ENCODE measurements at places on chromosomes 3 and 15.

- no peak for DNase-seq
Observed at GRCh38 chr3:141112686-141113297, 61.6 kb downstream of the SPSB4 start.

GRCh38 chr3:43497905-43498365, 123.9 kb downstream of the ANO10 start:
- no peak for DNase-seq

GRCh38 chr15:60525341-60526039, 46.5 kb upstream of the ICE2 start:
- no peak for DNase-seq

DNA sequence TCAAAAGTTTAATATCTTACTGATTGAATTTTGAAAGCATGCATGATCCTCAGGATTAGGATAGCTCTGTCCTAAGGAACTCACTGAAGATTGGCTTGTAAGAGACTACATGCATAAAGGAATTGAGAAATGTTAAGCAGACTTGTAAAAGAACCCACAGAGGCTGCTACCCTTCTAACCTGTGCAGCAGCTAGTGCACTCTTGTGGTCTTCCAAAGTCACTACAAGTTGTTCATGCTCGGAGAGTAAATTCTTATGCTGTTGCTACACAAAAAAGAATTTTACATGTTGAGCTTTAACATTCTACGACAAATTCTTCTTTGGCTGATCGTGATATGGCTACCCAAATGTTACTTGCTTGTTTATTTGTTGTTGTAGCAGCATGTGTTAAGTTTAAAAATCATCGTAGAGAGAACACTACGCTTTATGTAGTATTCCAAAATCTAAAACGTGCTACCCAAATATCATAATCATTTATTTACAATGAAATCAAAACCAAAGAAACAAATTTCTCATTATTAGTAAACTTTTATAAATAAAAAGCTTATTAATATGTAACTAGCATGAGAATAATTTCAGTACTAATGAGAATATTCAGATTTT, 55.0 kb downstream of the GOLIM4 start:
- no peak for DNase-seq

GRCh38 chr3:112984485-112984884, 6.3 kb upstream of the GTPBP8 start:
- DNase-seq = no peak

DNA sequence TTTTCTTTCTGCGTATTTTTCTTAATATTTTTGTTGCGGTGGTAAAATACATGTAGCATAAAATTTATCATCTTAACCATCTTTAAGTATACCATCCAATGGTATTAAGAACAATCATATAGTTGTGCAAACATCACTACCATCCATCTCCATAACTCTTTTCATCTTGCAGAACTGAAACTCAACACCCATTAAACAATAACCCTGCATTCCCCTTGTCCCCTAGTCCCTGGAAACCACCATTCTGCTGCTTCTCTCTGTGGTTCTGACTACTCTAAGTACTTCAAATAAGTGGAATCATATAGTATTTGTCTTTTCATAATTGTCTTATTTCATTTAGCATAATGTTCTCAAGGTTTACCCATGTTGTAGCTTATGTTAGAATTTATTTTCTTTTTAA, 67.3 kb upstream of the EOMES start:
- DNase-seq = no peak

GRCh38 chr3:170204023-170204472, 18.2 kb upstream of the PRKCI start:
- DNase-seq = no peak

DNA sequence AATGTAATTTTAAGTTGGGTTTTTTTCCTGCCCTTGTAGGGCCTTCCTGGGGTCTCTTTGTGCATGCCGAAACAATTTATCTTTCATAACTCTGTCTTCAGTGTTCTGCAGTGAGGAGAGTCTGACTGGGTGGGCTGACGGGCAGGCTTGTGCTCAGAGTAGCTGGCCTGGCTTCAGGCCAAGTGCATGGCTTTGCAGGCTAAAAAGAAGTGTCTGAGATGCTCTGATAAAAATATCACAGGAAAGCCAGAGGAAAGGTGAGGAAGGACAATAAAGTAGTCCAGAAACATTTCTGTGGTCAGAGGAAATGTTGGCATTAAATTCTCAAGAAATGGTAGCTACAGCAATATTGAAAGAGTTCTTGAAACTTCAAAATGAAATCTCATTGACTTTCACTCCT, 25.5 kb downstream of the ST3GAL6 start:
- no peak for DNase-seq

- no peak for DNase-seq
Observed at GRCh38 chr3:32822609-32823498, 5.1 kb downstream of the TRIM71 start.

DNA sequence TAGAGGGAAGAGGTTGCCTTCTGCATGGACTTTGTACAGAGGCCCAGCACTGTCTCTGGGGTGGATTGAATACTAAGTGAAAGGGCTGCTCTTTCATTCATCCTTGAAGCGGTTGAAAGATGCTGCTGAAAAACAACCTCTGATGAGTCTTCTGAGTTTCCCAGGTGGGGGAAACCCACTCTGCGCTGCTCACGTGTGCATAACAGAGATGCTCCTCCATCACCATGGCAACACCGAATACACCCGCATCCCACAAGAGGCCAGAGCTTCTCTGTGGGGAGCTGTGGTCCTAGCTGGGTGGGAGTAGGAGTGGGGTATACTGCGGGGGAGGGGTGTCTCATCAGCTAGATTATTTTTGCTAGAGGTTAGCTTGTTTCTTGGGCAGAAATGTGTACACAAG, 6.1 kb upstream of the SYN2 start:
- DNase-seq = no peak

- no peak for DNase-seq
Observed at GRCh38 chr3:121529308-121529707, 16.5 kb downstream of the POLQ start.

GRCh38 chr3:192899540-192899982, 18.1 kb downstream of the MB21D2 start:
- DNase-seq = no peak

GRCh38 chr3:51799879-51800749, 21.1 kb upstream of the IQCF6 start:
- DNase-seq = no peak

- DNase-seq = no peak
Observed at GRCh38 chr3:148992027-148992634, 791 bp downstream of the GYG1 start.

- no peak for DNase-seq
Observed at GRCh38 chr3:73136941-73137340, 75.5 kb downstream of the EBLN2 start.

GRCh38 chr15:51284871-51285270, 53.5 kb downstream of the CYP19A1 start:
- DNase-seq = no peak

DNA sequence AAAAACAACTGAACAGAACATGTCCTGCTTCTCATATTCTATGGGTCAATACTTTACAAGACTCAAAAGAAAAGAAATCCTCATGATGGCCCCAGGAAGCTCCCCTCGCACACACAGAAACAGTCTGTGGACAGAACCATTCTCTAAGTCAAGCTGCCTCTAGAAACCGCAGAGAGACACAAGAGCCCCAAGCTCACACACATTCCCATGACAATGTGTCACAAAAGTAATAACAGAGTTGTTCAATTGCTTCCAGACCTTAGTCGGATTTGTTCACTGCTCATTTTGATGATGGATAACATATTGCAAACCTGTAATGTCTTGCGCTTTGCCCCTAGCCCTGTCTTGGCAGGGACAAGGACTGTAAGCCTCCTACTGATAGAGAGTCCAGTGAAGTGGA, 60.9 kb downstream of the UMPS start:
- DNase-seq = no peak

GRCh38 chr15:88258093-88258641, 1.6 kb upstream of the NTRK3 start:
- DNase-seq = no peak

- no peak for DNase-seq
Observed at GRCh38 chr3:103127737-103128136, 692.9 kb downstream of the ZPLD1 start.

- DNase-seq = no peak
Observed at GRCh38 chr3:183172051-183172639, 9.6 kb upstream of the LAMP3 start.

- DNase-seq = no peak
Observed at GRCh38 chr3:184574515-184575417, 13.2 kb downstream of the EPHB3 start.

GRCh38 chr3:54123003-54123775, 837 bp downstream of the CACNA2D3 start:
- DNase-seq = no peak

- no peak for DNase-seq
Observed at GRCh38 chr15:57256939-57257338, 119.4 kb upstream of the CGNL1 start.

DNA sequence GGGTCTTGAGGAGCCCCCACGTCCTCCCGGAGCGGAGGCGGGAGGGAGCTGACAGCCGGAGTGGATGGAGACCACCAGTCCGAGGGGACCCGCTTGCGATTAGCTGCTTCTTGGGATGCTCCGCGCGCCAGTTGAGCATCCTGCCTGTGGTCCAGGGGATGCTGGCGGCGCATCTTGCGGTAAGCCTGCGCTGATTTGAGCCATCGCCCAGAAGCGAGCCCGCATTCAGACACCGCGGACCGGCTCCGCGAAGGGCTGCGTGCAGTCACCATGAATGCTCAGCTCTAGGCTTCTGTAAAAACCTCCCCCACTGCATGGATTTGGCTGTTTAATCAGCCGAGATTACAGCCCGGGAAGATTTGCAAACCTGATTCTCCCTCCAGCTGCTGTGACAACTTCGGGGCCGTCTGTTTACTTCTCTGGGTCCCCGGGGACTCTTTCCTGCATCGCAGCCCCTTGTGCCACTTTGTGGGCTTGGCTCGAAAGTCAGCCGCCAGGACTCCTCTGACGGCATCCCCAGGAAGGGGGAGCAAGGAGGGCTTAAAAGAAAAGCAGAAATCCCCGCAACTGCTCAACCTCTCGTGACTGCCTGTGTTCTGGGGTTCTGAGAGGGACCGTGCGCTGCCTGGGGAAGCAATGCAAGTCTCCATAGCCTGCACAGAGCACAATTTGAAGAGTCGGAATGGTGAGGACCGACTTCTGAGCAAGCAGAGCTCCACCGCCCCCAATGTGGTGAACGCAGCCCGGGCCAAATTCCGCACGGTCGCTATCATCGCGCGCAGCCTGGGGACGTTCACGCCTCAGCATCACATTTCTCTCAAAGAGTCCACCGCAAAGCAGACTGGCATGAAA, 171.1 kb downstream of the KCNAB1 start:
- no peak for DNase-seq

DNA sequence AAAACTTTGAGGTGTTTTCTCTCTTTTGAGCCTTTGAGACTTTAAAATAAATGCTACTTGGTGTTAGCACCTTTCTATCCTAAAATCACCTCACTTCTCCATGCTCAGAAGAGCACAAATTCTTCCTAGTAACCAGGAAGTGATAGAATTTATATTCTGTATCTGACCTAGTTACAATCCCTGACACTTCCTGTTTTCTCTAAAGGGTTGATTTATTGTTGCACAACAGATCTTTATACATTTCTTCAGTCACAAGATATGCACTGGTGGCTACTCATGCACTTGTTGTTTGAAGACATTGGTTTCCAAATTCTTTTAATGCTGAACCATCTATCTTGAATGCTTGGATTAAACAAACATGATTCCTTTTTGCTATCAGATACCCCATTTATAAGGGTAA, 47.2 kb upstream of the CNTN3 start:
- DNase-seq = no peak

- no peak for DNase-seq
Observed at GRCh38 chr3:166265153-166265552, 427.9 kb upstream of the BCHE start.

DNA sequence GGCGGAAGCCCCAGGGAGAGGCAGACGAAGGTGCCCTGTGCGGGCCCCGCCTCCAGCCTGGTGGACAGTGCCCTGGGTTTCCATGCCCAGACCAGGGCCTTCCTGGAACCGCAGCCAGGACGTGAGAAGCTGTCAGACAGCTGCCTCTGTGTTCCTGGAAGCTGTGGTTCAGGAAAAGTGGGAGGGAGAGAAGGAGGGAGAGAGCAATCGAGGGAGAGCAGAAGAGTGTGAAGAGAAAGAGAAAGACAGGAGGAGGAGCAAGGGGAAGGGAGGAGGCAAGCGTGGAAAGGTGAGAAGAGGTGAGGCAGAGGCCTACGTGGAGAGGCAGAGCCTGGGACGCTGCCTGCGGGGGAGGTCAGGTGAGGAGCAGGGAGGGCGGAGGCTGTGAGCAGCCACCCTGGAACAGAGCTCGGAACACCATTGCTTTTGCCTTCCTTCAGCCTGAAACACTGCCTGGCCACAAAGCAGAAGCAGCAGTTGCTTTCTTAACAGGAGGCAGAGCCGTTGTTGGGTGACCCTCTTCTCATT, 18.6 kb downstream of the ZDHHC19 start:
- no peak for DNase-seq

DNA sequence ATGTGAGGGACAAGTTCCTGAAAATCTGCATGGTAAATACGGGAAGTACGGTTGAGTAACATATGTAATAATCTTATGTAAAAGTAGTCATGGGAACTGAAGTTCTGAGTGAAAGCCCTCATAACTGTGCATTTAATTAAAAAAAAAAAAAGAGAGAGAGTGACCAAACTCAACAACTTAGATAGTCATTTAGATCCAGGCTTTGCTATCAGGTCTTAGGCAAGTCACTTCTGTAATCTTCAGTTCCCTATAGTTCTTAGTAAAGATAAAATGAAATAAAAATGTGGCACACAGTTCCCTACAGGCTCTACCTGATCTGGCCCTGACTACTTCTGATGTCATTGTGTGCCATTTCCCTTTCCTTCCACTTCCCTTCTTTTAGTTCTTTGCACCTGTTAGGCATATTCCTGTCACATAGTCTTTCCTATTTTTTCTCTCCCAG, 15.0 kb downstream of the RNF111 start:
- no peak for DNase-seq

DNA sequence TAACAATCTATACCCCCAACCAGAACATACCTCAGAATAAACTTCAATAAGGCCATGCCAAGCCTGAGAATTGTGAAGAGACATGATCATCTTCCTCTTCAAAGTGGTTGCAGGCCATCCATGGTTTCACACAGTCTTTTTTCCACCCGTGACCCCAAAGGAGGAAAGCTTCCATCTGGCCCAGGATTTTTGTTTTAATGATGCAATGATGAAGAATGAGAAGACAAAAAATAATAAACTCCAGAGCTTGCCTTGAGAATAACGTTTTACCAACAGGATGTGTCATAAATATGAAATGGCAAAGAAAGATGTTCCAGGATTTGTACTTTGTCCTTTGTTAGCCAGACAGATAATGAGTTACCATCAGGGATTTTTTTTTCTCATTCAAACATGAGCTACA, 201.9 kb downstream of the WNT5A start:
- no peak for DNase-seq

- DNase-seq = no peak
Observed at GRCh38 chr3:28210968-28211713, 30.3 kb upstream of the CMC1 start.

- no peak for DNase-seq
Observed at GRCh38 chr3:36372534-36372935, 7.8 kb upstream of the STAC start.

All from stimulated activated CD4-positive, alpha-beta T cell treated with anti-CD3 and anti-CD28 coated beads, Interleukin-4, amount 100 ng/mL, for 1 hour (primary cell).